Activated T-cell treated with anti-CD3 and anti-CD28 coated beads, Interleukin-2, amount 50 U/mL, for 4 hours (primary cell): ENCODE measurements at places on chromosomes 3 and 15.

GRCh38 chr3:20701641-20702040 is 515.6 kb upstream of the SGO1 start:
- no peak for DNase-seq

GRCh38 chr3:51927061-51927977 is 14.4 kb downstream of the RRP9 start:
- no peak for DNase-seq

DNA sequence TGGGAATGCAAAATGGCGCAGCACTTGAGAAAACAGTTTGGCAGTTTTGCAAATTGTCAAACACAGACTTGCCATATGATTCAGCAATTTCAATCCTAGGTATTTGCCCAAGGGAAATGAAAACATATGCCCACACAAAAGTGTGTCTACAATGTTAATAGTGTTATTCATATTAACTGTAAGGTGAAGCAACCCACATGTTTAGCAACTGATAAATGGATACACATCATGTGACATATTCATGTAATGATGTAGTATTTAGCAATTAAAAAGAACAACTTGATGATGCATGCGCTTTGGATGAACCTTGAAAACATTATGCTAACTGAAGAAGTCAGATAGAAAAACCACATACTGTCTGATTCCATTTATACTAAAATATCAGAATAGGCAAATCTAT is 539.0 kb upstream of the PPP2R3A start:
- no peak for DNase-seq

- no peak for DNase-seq
Observed at GRCh38 chr3:177968891-177969290, 567.3 kb upstream of the KCNMB2 start.

- no peak for DNase-seq
Observed at GRCh38 chr3:183775781-183776180, 49.6 kb downstream of the MAP6D1 start.
